ENCODE measurements at places on chromosomes 11 and 22.

GRCh38 chr11:11735586-11735985 lies 106.2 kb upstream of the USP47 start:
- no peak for DNase-seq

- DNase-seq: no peak
Measured at GRCh38 chr11:134275534-134276395, at the start of gene GLB1L3. Gene GLB1L3, plus strand, starts transcription at chr11:134276379. Its CDS starts 362 bp downstream, at chr11:134276741.

DNA sequence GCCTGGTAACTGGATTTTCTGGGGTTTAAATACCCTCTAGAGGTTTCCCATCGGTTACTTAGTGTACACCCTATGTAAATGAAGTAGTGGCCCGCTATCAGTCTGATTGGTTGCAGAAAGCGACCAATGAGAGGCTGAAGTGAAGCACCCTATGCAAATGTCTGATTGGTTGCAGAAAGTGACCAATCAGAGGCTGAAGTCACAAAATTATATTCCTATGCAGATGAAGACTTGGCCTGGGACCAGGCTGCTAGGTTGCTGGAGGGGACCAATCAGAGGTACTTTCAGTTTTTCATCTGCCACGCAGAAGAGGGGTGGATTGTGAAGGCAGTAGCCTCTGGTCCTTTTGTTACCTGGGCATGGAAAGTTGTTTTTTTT lies 134.8 kb downstream of the TBC1D22A start:
- no peak for DNase-seq

- no peak for DNase-seq
Measured at GRCh38 chr11:31492320-31492913, 17.0 kb downstream of the IMMP1L start.

- no peak for DNase-seq
Measured at GRCh38 chr11:103294516-103294915, 185.3 kb downstream of the DYNC2H1 start.

DNA sequence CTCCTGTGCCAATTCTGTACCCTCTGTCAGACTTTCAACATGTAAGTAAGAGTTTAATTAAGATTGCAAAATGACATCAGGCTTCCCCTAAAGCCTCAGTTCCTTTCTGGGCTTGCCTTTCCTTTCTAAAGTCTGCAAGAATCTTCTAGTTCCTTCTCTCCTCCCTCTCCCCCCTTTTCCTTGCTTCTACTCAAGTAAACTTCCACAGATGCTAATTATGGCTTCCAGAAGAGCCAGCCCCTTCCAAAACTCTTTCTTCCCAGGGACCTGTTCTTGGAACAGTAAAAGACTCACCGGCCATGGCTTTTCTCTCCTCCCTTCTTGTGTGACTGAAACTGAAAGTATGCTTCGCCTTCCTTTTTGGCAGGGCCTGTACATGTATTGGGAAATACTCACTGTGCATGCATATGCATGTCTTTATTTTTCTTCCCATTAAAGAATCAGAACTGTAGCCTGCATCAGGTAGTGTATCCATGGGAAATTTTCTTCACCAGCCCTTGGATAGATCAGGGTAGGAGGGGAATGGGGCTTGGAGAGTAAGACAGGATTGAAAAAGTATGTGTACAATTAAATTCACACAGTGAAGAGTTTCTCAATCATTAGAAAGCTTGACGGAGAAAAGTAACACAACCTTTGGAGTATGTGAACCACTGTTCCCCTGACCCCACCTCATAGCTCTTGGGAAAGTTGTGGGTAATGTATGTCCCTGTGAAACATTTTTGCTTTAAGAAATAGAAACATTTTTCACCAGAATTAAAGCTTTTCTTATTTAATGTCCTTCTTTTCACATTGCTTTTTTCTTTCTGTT lies at the start of gene CASP1:
CASP1 (minus strand) TSS at position 332 of the 808 bp plus-strand sequence; CDS start at position 301, 31 bp downstream.
- DNase-seq: peak; percentile 68

GRCh38 chr11:43145653-43146052 lies 166.1 kb upstream of the API5 start:
- no peak for DNase-seq

DNA sequence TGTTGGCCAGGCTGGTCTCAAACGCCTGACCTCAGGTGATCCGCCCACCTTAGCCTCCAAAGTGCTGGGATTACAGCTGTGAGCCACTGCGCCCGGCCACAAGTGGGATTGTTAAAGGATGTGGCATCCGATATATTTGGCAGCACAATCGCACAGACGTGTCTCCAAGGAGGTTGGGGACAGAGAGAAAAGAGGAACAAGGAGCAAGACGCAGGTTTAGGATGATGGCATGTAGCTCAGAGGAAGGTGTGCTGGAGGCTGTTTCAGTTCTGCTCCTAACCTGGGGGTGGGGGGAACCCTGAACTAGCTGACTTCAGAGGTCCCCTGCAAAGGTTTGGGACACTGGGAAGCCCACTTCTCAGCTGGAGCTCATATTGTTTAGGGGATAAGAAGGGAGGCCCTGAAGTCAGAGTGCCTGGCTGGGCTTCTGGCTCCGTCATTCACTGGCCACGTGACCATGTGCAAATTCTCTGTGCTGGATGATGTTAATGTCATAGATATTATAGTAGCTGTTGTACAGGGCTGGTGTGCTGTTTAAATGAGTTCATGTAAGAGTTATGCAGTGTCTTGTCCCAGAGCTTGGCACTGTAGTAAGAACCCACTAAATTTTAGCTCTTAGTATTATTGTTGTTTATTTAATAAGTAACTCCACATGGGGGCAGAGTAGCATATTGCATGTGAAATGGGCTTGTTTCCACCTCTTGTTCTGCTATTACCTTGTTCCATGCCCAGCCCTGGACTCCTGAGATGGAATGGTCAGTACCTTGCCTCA lies 129.7 kb downstream of the ST3GAL4 start:
- DNase-seq: peak; percentile 13

DNA sequence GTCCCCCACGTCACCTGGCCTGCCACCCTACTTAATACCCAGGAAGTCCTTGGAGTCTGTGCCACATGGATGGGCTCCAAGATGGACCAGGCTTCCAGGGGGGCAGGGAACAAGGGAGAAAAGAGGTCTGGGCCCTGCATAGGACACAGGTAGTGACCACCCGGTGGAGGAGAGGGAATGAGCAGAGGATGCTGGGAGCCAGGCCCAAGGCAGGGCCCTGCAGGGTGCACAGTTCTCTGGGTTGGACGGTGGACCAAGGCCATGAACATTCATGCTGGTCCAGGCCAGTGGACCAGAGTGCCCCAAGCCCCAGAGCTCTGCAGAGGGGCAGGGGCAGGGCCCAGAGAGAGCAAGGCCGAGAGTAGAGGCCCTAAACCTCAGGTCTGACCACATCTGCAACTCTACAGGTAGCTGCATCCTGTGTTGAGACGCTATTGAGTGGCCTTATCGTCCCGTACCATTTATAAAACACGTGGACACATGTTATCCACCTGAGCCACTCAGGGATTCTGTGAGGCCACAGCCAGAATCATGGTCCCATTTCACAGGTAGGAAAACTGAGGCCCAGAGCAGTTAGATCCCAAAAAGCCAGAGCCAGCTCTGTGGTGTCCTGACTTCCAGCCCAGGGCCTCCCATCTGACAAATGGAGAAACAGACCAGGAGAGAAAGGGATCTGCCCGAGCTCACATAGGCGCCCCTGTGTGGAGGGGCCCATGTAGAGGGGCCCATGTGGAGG lies 46.4 kb downstream of the IGLL5 start:
- DNase-seq: no peak

DNA sequence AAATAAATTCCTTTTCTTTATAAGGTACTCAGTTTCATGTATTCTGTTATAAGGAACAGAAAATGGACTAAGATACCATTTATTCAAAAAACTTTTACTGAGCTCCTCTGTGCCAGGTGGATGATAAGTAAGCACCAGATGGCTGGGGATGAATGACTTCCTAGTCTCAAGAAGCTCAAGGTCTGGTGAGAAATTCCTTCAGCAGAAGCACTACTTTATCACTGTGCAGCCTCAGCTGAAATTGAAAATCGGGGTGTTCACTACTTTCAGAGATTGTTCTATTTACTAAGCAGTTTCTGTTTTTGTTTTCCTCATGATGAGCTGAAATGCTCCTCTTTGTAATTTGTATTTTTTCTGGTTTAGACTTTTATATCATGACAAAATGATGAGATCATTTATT lies 7.8 kb downstream of the LDHAL6A start:
- no peak for DNase-seq

GRCh38 chr22:45582955-45583320 lies 80.3 kb downstream of the FBLN1 start:
- DNase-seq: no peak

DNA sequence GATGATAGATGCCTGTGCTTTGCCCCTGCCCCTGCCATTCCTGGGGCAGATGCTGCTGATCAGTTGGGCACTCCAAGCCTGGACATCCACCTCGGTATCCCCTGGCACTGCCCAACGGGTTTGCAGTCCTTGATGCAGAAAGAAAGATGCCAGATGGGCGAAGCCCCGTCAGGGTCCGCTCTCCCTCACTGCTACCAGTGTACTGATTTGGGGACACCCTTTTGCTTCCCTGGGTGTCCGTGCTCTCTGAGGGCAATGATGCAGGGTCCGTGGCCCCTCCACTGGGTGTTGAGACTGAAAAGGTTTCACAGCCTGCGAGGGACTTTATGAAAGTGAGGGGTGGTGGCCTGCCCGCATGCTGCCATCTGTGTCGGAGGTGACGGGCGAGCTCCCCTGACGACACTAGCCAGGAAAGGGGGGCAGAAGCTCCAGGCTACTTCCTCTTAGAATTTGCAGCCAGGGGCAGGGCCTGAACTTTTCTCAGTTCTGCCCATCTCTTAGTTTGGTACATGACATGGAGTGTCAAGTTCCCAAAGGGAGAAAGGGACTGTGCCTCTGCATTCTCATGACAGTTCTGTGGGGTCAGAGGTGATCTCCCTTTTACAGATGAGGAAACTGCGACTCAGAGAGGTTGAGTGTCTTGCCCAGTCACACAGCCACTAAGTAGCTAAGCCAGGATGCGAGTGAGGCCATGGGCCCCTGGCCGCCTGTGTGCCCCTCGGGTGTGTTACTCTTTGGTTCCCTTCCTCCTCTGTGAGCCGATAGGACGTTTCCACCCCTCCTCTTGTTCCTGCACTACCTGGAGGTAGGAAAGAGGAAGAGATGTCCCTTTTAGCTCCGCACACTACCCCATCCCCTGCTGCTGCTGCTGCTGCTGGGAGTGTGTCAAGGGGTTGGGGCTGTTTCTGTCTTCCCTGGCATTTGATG lies 96.6 kb downstream of the BCR start:
- DNase-seq: peak; percentile 61

DNA sequence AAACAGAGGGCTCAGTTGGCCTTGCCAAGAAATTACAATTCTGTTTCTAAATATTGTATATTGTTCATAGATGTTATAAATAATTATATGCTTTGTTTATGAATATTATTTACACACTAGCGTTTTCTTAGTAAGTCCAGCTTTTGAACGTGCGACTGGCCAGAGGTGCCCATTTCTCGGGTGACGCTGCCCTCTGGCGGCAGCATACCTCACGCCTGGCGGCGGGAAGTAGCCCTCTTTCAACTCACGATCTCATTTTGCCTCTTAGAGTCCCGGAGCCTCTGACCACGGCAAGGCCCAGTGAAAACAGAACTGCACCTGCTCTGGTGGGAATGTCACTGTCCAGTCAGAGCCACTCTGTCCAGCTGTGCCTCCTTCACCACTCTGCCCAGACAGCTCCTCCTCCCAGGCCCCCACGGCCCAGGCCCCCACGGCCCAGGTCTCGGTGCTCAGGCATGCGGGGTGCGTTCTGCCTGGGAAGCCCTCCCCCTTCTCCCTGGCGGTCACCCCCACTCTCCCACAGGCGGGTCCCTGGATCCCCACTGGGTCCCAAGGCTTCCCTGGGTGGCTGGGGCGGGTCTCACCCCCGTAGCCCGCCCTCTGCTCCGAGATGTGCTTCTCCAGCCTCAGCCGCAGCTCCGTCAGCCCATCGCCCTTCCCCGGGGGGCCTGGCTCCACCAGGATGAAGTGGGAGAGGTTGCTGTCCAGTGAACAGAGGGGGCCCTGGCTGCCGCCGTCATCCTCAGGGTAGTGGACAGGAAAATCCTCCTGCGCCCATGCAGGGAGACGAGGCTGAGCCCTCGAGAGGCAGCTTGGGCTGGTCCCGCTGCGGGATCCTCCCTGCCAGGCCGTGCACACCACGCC lies 19.3 kb downstream of the TSSC4 start:
- DNase-seq: peak; percentile 88

DNA sequence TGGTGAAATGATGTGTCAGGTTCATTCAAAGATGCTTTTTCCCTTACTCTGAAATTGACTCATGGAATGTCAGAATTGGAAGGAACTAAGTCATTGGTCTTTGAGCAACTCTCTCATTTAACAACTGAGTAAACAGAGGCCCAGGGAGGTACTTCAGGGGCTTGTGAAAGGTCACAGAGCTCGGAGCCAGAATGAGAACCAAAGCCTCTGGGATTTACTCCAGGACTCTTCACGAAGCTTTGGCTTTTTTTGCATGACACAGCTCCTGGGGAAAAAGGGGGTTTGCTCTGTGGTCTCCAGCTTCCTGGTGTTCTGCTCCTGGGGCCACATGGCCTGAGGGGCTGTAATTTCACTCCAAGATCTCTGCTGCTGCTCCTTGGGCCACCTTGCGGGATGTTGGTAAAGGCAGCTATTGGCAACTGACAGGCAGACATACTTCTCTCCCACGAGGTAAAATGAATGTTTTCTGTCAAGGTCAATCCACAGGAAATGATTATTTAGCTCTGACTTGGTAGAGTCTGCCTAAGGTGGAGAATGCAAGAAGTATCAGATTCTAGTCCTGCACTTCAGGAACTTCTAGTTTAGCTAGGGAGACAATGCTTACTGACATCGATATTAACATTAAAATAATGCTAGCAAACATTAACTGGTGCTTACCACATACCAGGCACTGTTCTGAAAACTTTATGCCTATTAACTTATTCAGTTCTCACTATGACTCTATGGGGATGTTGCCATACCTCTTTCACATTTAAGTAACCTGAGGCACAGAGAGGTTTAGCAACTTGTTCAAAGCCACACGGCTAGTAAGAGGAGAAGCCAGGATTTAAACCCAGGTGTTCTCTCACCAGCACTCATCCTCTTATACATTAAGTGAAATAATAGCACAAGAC lies 16.1 kb downstream of the PKNOX2 start:
- DNase-seq: no peak

DNA sequence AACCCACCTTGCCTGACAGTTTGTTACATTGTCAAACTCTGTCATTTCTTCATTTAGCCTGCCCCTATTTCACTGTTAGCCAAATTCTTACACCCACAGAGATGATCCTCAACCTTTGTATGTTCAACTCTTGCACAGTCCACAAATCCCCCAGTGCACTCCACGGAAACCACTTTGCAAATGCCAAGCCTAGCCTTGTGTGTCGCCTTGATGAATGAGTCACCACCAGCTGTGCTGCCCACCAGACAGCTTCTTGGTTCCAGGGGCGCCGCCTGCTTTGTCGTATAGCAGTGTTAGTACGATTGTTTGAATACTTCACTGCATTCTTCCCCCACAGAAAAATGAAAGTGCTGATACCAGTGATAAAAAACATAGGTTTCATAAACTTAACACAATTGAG lies 686.3 kb downstream of the NTM start:
- DNase-seq: no peak

- peak; percentile 92 for DNase-seq
Measured at GRCh38 chr11:36509694-36510593, at the start of gene TRAF6. Gene TRAF6, minus strand, starts transcription at chr11:36510272. Its CDS starts 8,757 bp downstream, at chr11:36501515.

- DNase-seq: no peak
Measured at GRCh38 chr11:108511851-108512474, 13.8 kb upstream of the POGLUT3 start.
